Gastroesophageal sphincter (tissue), 4 donors: ENCODE measurements at places on chromosomes 3 and 15.

DNA sequence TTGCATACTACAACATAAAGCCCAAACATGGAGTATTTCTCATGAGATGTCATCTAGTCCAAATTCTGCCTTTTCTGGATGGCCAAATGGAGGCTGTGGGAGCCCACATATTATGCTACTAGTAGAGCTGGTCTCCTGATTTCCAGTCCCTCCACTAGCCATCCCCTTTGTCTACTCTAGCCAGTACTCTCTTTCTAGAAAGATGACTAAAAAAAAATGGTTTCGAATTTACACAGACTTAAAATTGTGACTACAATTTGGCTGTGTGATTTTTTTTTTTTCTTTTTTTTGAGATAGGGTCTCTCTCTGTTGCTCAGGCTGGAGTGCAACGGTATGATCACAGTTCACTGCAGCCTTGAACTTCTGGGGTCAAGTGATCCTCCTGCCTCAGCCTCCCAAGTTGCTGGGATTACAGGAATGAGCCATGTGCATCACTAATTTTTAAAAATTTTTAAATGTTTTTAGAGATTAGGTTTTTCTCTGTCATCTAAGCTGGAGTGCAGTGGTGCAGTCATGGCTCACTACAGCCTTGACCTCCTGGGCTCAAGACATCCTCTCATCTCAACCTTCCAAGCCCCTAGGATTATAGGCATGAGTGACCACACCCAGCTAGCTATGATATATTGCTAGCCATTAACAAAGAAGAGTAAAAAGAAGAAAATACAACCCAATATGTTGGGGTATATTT is 273.9 kb downstream of the ADAMTSL3 start:
- H3K4me1 ChIP-seq = peaks cover 4% of the 10 kb centered on the region
- H3K27ac ChIP-seq = no peak overlapping the region

DNA sequence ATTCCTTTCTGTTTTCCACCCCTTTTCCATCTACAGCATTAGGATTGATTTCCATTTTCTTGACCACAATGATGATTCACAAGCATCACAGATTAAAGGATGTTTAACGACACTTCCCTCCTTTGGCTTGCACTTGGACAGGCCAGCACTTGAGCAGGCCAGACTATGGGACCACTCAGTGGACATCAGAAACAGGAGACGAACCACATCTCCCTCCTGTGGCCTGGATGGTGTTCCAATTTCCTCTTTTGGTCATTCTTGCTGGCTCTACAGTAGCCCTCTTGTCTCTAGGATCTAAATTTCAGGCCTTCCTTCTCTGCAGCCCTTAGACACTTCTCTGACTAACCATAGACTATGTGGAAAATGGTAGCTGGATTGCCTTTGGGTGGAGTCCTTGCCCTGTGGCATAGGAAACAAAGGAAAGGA is 78.8 kb upstream of the BOC start:
- no peaks in the 10 kb centered on the region for H3K27me3 ChIP-seq
- H3K27ac ChIP-seq = no peak overlapping the region
- no peak for ATAC-seq
- H3K4me3 ChIP-seq = no peak overlapping the region
- H3K4me1 ChIP-seq = peaks cover 46% of the 10 kb centered on the region

GRCh38 chr15:57135800-57136199 is 217.4 kb downstream of the TCF12 start:
- H3K36me3 ChIP-seq = no peaks in the 10 kb centered on the region
- peaks cover 27% of the 10 kb centered on the region for H3K4me1 ChIP-seq
- no peak overlapping the region for H3K27ac ChIP-seq
- H3K4me3 ChIP-seq = no peak overlapping the region
- ATAC-seq = no peak

- H3K36me3 ChIP-seq = no peaks in the 10 kb centered on the region
- H3K4me1 ChIP-seq = no peaks in the 10 kb centered on the region
- H3K4me3 ChIP-seq = no peak overlapping the region
- H3K27ac ChIP-seq = no peak overlapping the region
- no peaks in the 10 kb centered on the region for H3K27me3 ChIP-seq
- ATAC-seq = no peak
Measured at GRCh38 chr3:20861454-20861853, 675.4 kb upstream of the SGO1 start.
